ENCODE measurements at places on chromosomes 11 and 22. TPM values are rescaled to one million over a fixed set of nuclear protein-coding genes. Genes with fewer than 3 reads are reported as not detected.

Gene OR52H1
- not detected for total RNA-seq

Gene RTCB
- 54.8 TPM for total RNA-seq

Gene CLMP
- 81.6 TPM for total RNA-seq

Gene GGT5
- total RNA-seq = 114 TPM

Gene AP5B1
- total RNA-seq = 8.9 TPM

Gene ASRGL1
- total RNA-seq = 0.68 TPM

Gene TAF10
- total RNA-seq = 151 TPM

Gene CST6
- total RNA-seq = not detected

Gene TALDO1
- 105 TPM for total RNA-seq

Gene PRAME
- total RNA-seq = not detected
